ENCODE measurements at places on chromosomes 2 and 18. TPM values are rescaled to one million over a fixed set of nuclear protein-coding genes. Genes with fewer than 3 reads are reported as not detected.

ANKRD30BL gene
- 3.0 TPM for total RNA-seq

- no peak overlapping the region for H3K4me3 ChIP-seq
- no peaks in the 10 kb centered on the region for H3K4me1 ChIP-seq
- no peaks in the 10 kb centered on the region for H3K27me3 ChIP-seq
- peak; percentile 34 for DNase-seq
- no peaks in the 10 kb centered on the region for H3K36me3 ChIP-seq
- H3K27ac ChIP-seq = no peak overlapping the region
Observed at GRCh38 chr2:112626604-112627059, 19.1 kb upstream of the SLC20A1 start.

DNA sequence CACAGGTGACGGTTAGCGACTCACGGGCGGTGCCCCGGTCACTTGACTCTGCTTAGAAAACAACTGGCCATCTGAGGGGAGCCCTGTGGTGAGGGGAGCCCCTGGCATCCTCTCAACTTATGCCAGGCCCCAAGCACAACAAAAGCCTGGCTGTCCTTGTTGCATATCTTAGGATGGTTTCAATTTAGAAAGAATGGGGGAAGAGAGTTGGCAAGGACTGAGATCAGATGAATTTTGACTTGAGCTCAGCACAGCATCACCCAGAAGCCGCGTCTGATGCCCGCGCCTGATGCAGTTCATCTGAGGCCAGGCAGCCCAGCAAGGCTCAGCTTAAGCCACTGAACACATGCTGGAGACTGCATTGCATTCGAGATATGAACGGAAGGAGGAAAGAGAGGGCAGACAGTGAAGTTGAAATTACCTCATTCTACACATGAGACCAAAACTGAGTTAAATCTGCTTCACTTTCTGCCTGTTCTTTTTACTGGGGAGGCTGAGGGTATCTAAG, 36.8 kb downstream of the MYT1L start:
- H3K4me3 ChIP-seq = no peak overlapping the region
- DNase-seq = no peak
- H3K4me1 ChIP-seq = no peaks in the 10 kb centered on the region
- no peaks in the 10 kb centered on the region for H3K36me3 ChIP-seq
- no peak overlapping the region for H3K27ac ChIP-seq

- no peaks in the 10 kb centered on the region for H3K4me1 ChIP-seq
- no peak overlapping the region for H3K27ac ChIP-seq
- no peak overlapping the region for H3K4me3 ChIP-seq
- H3K36me3 ChIP-seq = no peaks in the 10 kb centered on the region
- no peak for DNase-seq
- H3K27me3 ChIP-seq = no peaks in the 10 kb centered on the region
Observed at GRCh38 chr2:181128199-181128598, 147.8 kb downstream of the UBE2E3 start.

DNA sequence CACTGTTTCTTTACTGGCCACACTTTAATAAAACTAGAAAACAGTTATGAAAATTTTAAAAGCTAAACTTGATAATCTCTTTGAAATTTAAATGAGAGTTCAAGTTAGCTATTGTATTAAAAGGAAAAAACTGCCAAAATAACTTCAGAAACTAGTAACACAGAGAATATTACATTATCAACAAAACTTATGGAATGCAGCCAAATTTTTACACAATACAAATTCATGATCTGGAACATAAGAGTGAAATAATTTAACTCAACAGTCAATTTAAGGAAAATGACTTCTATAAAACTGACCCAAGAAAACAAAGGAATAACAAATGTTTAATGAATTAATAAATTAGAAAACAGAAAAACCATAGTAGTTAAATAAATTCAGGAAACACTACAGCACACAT, 65.0 kb downstream of the TCF4 start:
- no peak overlapping the region for H3K27ac ChIP-seq
- DNase-seq = no peak
- no peaks in the 10 kb centered on the region for H3K36me3 ChIP-seq
- no peaks in the 10 kb centered on the region for H3K27me3 ChIP-seq
- no peaks in the 10 kb centered on the region for H3K4me1 ChIP-seq
